Uterus (tissue), 4 donors: ENCODE measurements at places on chromosomes 11 and 22. TPM values are rescaled to one million over a fixed set of nuclear protein-coding genes. Genes with fewer than 3 reads are reported as not detected.

GRCh38 chr11:15471895-15472799 is 357.4 kb downstream of the INSC start:
- DNase-seq, result no peak

Gene GSTP1
- total RNA-seq, result 843 TPM

Gene CCDC116
- total RNA-seq, result not detected

- no peak for DNase-seq
These were observed 13.0 kb upstream of the GLYATL1 start for GRCh38 chr11:58926251-58926650.

Gene EMID1
- 8.5 TPM for total RNA-seq

- DNase-seq, result no peak
These were observed 139.6 kb upstream of the MPPED2 start for GRCh38 chr11:30725645-30726195.

GRCh38 chr22:43783777-43784176 is 28.3 kb downstream of the EFCAB6 start:
- DNase-seq, result no peak

GRCh38 chr11:61034111-61034510 is 62.6 kb downstream of the CD6 start:
- DNase-seq, result no peak

DNA sequence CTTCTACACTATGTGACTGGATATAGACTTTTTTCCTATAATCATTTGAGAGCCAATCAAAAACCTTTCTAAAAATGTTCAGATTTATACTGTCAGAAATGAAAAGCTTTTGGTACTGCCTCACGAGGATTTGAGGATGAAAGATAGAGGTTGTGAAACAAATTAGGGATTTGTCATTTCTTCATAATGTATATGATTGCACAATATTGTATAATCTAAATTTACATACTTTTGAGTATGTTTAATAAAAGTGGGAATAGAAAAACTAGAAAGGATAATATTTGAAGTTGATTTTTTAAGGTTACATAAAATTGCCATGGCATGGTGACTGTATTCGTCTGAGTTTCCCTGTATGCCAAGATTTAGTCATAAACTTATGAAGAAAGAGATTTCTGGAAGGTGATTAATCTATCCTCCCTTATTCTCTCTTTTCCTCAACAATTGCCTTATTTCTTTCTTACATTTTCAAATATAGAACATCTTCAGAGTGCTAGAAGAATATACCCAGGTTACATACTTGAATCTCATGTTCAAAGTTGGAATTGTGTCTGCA is 56.2 kb downstream of the CASP12 start:
- no peak for DNase-seq

DNA sequence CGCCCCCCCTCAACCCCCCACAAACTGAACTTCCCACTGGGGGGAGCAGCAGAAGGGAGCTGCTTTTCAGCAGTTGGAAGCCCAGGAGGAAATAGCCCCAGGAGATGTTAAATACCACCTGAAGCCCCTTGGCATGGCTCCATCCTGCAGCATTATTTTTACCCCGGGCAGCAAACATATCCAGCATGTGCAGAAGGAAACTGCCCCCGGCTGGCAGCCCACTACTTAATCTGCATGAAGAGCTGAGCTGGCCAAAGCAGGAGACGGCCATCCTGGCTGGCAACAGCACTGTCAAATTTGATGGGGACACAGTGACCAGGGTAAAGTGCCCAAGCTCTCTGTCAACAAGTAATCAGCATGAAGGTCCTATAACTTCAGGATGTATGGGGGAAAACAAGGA is 32.0 kb downstream of the BUD13 start:
- no peak for DNase-seq

- no peak for DNase-seq
These were observed 15.9 kb downstream of the PTPN5 start for GRCh38 chr11:18775492-18776292.

GRCh38 chr22:39949964-39950737 is 10.0 kb upstream of the TMA7B start:
- DNase-seq, result no peak

- no peak for DNase-seq
These were observed 198.7 kb upstream of the LUZP2 start for GRCh38 chr11:24298146-24298545.

Gene NPAS4
- total RNA-seq, result 12.6 TPM

Gene RFPL2
- not detected for total RNA-seq

Gene IGSF9B
- total RNA-seq, result 6.5 TPM

Gene TMEM191C
- total RNA-seq, result 0.28 TPM

Gene TRIM6
- total RNA-seq, result 11.5 TPM
